ENCODE measurements at places on chromosomes 16 and 17.

- DNase-seq: no peak
Measured at GRCh38 chr17:80984749-80985148, 6.9 kb upstream of the CHMP6 start.

- DNase-seq: no peak
Measured at GRCh38 chr17:75637143-75637538, 3.9 kb downstream of the SMIM5 start.

GRCh38 chr16:53071748-53072301 is 17.0 kb downstream of the CHD9 start:
- DNase-seq: no peak

GRCh38 chr16:49284962-49285361 is 3.3 kb upstream of the CBLN1 start:
- no peak for DNase-seq

- no peak for DNase-seq
Measured at GRCh38 chr17:44448412-44448811, 54.8 kb downstream of the GPATCH8 start.

- no peak for DNase-seq
Measured at GRCh38 chr17:19716108-19717030, at the start of gene SLC47A2. Gene SLC47A2 (minus strand): TSS chr17:19716584. CDS start chr17:19716555, 29 bp downstream.

- DNase-seq: no peak
Measured at GRCh38 chr16:69150146-69150865, 17.9 kb downstream of the UTP4 start.

- DNase-seq: no peak
Measured at GRCh38 chr16:13909069-13909468, 10.9 kb upstream of the ERCC4 start.

Measured in activated T-cell treated with anti-CD3 and anti-CD28 coated beads, Interleukin-2, amount 50 U/mL, for 24 hours (primary cell).